Cortex of kidney (tissue), 1 donor: ENCODE measurements at places on chromosomes 3 and 15.

DNA sequence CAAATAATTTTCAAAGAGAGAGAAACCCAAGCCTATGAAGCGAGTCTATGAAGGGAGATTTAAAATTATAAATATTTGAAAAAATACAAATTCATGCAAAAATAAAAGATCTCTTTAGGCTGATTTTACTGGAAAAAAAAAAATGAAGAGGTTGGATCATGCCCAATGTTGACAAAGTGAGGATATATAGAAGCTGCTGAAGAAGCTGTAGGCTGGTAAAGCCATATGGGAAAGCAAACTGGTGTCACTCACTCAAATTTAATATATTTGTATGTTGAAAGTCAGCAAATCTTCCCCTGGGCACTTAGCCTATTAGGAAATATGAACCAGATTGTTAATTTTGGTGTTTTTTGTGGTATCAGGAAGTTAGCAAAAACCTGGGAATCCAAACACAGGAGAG, 61.8 kb upstream of the BCHE start:
- no peak for DNase-seq

DNA sequence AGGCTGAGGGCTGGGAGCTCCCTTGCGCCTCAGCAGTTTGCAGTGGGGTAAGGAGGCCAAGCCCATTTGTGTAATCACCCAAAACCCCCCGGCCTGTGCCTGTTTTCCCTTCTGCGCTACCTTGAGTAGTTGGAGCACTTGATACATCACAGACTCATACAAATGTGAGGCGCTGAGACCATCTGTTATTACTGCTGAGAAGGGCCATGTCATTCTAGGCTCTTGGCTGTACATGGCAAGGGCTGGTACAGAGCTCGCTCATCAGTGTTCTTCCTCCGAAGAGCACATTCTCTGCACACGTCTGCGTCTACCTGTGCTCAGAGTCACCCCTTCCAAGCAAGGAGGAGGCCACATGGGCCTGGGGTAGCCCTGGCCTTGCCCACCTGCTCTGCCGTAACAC, 9.3 kb downstream of the PLA2G4B start:
- DNase-seq = no peak

DNA sequence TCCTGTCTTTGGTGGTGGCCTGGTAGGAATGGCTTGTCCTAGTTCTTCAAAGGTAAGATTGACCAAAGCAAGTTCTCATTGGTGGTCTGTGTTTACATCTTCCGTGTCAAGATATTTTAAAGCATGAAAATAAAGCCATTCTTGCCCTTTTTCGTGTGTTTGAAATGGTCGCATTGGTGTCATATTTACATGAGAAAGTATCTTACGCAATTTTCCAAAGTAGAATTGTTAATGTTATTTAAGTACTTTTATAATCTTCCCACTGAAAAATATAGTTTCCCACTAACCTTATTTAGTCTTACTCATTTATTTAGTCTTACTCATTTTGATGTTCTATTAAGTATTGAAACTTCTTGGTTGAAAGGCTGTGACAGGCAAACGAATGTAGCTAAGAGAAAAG, 31.0 kb downstream of the NMD3 start:
- no peak for DNase-seq

GRCh38 chr3:190443257-190443656, 6.4 kb downstream of the TMEM207 start:
- DNase-seq = no peak

DNA sequence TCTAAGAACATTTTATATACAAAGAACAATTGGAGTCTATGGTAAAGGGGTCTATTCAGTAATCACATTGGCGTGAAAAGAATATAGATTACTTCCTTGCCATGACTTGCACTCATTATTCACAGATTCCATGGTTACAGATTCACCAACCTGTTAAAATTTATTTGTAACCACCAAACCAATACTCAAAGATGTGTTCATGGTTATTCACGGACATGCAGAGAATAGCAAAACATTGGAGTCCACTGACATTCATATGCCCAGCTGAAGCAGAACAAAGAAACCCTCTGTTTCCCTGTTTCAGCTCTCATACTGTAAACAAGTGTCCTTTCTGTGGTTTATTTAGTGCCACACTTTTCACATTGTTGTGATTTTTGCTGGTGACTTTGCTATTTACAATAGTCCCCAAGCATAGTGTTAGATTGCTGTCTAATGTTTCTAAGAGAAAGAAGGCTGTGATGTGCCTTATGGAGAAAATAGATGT, 185.8 kb upstream of the TTC14 start:
- DNase-seq = no peak

- DNase-seq = no peak
These were observed 223.7 kb downstream of the MAGI1 start for GRCh38 chr3:65814845-65815578.

- no peak for DNase-seq
These were observed 15.4 kb downstream of the IDH2 start for GRCh38 chr15:90086868-90087268.

DNA sequence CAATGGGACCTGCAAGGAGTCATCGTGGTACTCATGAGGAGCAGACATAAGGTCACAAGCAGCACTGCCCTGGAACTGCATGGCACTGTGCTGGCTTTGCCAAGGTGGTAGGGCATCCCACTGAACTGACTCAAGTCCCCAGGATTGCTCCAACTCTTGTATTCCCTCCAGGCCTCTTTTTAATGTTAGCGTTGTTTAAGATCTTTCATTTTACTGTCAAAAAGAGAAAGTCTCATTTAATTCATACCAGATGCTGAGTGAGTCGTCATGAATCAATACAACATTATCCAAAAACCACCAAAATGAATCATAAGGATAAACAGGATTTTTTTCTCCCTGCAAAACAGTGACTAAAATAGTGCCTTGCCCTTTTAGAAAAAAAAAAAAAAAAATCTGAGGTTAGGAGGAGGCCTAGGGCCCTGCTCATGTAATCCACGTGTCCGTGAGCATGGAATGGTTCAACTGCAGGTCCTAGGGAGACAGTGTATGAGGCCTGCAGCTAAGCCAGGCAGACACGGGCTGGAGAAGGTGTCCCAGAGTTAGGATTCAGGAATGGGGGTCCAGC, 36.7 kb upstream of the BLM start:
- no peak for DNase-seq

DNA sequence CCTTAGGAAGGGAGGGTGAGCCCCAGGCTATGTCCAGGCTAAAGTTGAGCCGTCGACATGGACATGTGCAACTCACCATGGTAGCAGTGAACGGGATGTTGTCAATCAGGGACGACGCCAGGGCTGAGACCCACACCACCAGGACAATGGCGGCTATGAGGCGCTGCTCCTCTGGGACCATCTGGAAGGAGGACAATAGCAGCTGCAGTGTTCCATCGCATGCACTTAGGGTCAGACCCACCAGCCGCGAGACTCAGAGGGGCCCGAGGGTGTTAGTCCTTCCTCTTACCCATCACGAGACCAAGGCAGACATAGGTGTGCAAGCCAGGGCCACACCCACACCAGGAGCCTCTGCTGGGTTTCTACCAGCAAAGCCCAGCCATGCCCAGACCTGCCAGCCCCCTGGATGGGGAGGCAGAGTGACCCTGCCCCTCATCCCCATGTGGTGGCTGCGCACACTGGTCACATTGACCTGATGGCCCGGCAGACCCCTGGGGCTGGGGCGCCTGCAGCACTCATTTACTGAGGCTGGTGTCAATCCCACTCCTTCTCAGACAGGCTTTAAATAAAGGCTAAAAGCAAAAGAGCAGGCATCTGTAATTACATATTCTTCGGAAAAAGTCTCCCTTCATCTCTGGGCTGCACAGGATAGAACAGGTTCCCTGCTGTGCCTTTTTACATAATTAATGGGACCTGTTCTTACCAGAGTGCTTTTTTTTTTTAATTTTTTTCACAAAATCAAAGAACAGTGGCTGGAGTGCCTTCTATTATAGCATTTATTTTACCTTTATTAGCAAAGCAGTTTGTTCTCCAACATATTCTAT, 227.8 kb downstream of the OCA2 start:
- DNase-seq = no peak

DNA sequence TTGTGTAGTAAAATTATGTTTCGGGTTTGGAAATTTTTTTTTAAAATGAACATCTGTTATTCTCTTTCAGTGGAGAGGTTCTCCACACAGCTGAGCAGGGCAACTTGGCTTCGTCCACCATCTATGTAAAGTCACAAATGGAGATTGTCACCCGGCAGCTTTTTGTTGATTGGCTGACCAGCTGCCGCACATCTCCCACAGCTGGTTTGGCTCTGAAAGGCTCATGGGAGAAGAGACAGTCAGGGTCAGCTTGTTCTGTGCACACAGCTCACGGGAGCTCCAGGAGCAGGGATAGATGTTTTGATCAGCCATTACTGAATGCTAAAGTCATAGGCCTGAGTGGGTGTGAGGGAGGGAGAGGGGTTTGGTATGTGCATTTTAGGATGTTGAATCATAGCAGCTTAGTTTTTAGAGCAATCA, 12.9 kb upstream of the CCDC80 start:
- no peak for DNase-seq

DNA sequence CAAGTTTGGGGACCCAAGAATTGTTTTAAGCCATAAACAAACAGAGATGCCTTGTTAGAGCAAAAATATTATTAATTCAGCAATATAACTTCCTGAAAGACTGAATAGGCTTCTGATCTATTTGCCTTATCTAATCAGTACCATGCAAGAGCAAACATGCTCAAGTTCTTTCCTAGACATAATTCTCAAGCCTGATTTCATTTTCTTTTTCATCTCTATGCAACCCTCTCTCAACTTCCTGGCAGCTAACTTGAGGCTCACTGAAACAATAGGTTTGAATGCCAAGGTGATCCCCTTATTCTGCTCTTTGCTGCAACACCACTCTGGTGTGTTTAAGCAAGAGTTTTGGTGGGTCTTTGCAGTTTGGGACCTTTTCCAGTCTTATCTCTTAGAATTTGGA, 230.9 kb upstream of the CD96 start:
- no peak for DNase-seq

- DNase-seq = no peak
These were observed 37.1 kb downstream of the CTXND1 start for GRCh38 chr15:80214910-80215309.

GRCh38 chr3:121836481-121836880, 1.5 kb downstream of the EAF2 start:
- no peak for DNase-seq

DNA sequence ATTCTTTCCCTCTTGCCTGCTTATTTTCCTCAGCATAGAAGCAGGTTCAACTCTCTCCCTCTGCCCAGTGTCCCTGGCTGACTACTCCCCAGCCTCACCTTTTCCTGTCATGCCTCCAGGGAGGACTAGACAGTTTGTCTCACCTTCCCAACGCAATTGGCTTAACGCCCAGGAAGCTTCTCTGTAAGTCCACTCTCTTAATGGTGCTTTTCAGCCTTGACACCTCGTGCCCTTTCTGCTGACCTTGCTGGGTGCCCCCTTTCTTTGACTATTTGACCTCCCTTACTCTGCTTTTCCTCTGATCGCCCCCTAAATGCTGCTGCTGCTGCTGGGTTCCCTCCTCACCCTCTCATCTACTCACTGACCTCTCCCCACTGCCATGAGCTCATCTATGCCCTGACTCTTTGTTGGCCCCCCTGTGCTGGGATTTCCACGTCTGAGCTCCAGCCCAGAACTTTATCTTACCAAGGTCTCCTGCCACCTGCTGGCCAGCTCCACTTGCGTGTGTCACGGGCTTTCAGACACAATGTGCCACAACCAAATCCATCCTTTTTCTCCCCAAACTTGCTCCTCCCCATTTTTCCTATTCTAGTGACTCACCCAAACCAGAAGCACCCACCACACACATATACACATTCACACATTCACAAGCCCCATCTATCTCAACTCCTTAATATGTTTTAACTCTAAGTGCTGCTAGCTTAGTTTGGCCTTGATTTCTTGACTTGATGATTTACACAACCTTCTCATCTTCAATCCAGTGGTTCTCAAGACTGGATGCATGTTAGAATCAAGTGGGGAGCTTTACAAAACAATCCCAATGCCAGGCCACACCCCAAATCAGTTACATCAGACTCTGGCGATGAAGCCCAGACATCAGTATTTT, 16.6 kb downstream of the EPB42 start:
- DNase-seq = no peak

DNA sequence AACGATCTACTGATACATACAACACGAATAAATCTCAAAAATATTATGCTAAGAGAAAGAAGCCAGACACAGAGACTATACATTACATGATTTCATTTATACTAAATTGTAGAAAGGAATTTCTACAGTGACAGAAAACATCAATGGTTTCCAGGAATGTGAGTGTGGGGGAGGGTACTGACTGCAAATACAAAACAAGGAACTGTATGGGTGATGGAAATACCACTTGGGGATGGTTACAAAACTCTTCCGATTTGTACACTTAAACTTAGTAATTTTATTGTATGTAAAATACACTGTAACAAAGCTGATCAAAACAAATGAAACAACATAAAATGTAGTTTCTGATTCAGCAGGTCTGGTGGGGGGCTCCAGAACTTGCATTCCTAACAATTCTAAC, 45.8 kb upstream of the IP6K2 start:
- DNase-seq = no peak

GRCh38 chr3:135103917-135104316, 308.9 kb downstream of the EPHB1 start:
- no peak for DNase-seq

DNA sequence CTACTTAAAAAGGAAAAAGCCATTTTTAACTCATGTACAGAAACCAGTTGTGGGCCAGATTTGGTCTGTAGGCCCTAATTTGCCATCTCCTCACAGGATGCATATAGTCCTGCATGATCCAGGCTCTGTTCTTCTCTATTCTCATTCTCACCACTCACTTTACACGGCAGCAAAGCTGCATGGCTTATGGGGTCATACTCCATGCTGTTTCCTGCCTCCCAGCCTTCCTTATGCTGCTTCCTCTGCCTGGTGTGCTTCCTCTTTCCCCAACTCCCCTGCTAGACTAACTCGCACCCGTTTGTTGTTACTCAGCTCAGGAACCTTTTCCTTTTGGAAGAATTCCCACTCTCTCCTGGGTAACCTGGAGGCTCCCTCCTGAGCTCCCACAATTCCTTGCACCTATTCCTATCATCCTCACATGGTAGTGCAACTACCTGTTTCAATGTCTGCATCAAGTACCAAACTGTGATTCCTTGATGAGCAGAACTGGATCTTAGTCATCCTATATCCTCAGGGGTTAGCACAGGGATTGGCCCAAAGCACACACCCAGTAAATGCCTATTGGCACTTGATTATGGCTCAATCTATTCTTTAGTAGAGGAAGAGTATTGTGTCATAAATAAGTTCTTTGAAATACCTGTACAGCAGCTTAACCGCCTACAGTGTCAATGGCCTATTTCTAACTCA, 172.1 kb upstream of the MITF start:
- DNase-seq = no peak

DNA sequence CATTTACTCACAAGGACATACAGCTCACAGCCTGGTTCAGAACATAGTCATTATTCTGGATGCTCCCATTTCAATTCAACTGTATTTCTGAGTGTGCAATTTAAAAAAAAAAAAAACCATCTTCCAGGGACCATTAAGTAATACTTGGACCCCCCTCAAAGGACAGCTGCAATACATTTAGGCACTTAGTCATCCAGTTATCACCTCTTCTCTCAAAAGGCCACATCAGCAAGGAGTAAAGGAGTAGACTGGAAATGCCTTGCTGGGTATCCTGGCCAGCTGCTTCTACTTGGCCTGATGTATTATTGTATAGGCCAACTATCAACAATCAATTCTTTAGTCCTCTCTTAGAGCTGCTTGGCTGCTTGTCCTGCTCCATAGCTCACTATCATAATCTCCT, 211.4 kb upstream of the SETMAR start:
- no peak for DNase-seq

- no peak for DNase-seq
These were observed 29.6 kb downstream of the UMPS start for GRCh38 chr3:124759666-124760401.
